ENCODE measurements at places on chromosomes 1 and 21. TPM values are rescaled to one million over a fixed set of nuclear protein-coding genes. Genes with fewer than 3 reads are reported as not detected.

- H3K27me3 ChIP-seq = no peaks in the 10 kb centered on the region
- H3K36me3 ChIP-seq = peaks cover 56% of the 10 kb centered on the region
- H3K27ac ChIP-seq = peak overlapping the region; percentile 90
- H3K4me3 ChIP-seq = no peak overlapping the region
- H3K4me1 ChIP-seq = peaks cover 3% of the 10 kb centered on the region
- peak; percentile 84 for DNase-seq
These were observed 19.4 kb downstream of the ENO1 start for GRCh38 chr1:8858888-8859706.

GRCh38 chr1:159077120-159077961, 775 bp upstream of the AIM2 start:
- H3K4me1 ChIP-seq = no peaks in the 10 kb centered on the region
- H3K36me3 ChIP-seq = no peaks in the 10 kb centered on the region
- no peak overlapping the region for H3K27ac ChIP-seq
- no peak overlapping the region for H3K4me3 ChIP-seq
- no peaks in the 10 kb centered on the region for H3K27me3 ChIP-seq

GRCh38 chr1:8284127-8284526, 33.8 kb upstream of the SLC45A1 start:
- H3K4me3 ChIP-seq = no peak overlapping the region
- H3K4me1 ChIP-seq = no peaks in the 10 kb centered on the region
- DNase-seq = no peak
- H3K27me3 ChIP-seq = no peaks in the 10 kb centered on the region
- H3K27ac ChIP-seq = no peak overlapping the region
- H3K36me3 ChIP-seq = peaks cover 5% of the 10 kb centered on the region

DNA sequence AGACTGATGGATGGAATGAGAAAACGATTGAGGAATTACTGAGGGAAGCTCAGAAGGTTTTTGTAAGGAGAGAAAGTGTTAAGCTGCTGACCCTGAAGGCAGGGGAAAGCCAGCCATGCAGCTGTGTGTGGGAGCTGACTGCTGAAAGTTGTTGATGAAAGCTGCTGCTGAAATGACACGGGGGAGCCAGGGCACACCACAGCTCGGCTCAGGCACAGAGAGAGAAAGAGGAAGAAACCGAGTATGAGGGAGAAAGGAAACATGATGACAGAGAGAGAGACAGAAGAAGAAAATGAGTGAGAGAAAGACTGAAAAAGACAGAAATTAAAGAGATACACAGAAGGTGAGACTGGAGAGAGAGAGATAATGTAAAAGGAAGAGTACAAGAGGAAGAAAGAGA, 115.5 kb downstream of the LRRC53 start:
- no peak for DNase-seq
- no peaks in the 10 kb centered on the region for H3K36me3 ChIP-seq
- no peaks in the 10 kb centered on the region for H3K27me3 ChIP-seq
- H3K4me1 ChIP-seq = no peaks in the 10 kb centered on the region
- no peak overlapping the region for H3K27ac ChIP-seq

Gene TMEM54
- 8.8 TPM for polyA plus RNA-seq

- H3K4me1 ChIP-seq = no peaks in the 10 kb centered on the region
- H3K4me3 ChIP-seq = no peak overlapping the region
- no peaks in the 10 kb centered on the region for H3K36me3 ChIP-seq
- no peak for DNase-seq
- H3K27me3 ChIP-seq = no peaks in the 10 kb centered on the region
These were observed 327.5 kb upstream of the LYPLAL1 start for GRCh38 chr1:218846181-218846580.

Gene HCN3
- polyA plus RNA-seq = 4.6 TPM

Gene MXRA8
- polyA plus RNA-seq = 9.1 TPM

GRCh38 chr1:38183096-38183495, 136.5 kb upstream of the POU3F1 start:
- peak; percentile 31 for DNase-seq
- no peaks in the 10 kb centered on the region for H3K27me3 ChIP-seq
- no peak overlapping the region for H3K4me3 ChIP-seq
- no peaks in the 10 kb centered on the region for H3K36me3 ChIP-seq

Gene ANKRD13C
- 12.3 TPM for polyA plus RNA-seq

GRCh38 chr21:26170471-26171257, at the start of gene APP:
Gene APP (minus strand): TSS chr21:26170770. CDS start chr21:26170620, 150 bp downstream.
- no peaks in the 10 kb centered on the region for H3K36me3 ChIP-seq
- DNase-seq = peak; percentile 82
- H3K27ac ChIP-seq = peak within 1 kb of the TSS; percentile 91
- H3K4me1 ChIP-seq = peaks cover 40% of the 10 kb centered on the region
- peak within 1 kb of the TSS; percentile 88 for H3K4me3 ChIP-seq

Gene NKAIN1
- polyA plus RNA-seq = 14.7 TPM

Gene NUP210L
- polyA plus RNA-seq = 0.19 TPM

DNA sequence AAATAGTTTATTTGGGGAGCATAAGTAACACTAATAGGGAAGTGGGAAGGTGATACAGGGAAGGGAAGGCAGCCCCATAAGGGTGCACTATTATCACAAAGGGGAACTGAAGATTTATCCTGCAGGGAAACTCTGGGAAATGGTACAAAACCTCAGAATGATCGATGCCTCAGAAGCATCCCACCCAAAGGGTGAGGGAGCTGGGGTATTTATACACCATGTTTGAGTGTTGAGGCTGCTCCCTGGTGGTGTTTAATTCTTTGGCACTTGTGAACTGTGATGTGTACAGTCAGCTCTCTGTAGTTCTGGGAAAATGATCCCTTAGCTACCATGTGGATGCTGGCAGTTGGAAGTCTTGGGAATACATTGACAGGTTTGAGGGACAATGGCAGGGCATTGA, 5.1 kb upstream of the TRIM62 start:
- H3K4me3 ChIP-seq = no peak overlapping the region
- DNase-seq = no peak
- H3K4me1 ChIP-seq = peaks cover 17% of the 10 kb centered on the region
- no peak overlapping the region for H3K27ac ChIP-seq
- peaks cover 4% of the 10 kb centered on the region for H3K27me3 ChIP-seq
- no peaks in the 10 kb centered on the region for H3K36me3 ChIP-seq

Gene RNU1-1
- not detected for polyA plus RNA-seq

DNA sequence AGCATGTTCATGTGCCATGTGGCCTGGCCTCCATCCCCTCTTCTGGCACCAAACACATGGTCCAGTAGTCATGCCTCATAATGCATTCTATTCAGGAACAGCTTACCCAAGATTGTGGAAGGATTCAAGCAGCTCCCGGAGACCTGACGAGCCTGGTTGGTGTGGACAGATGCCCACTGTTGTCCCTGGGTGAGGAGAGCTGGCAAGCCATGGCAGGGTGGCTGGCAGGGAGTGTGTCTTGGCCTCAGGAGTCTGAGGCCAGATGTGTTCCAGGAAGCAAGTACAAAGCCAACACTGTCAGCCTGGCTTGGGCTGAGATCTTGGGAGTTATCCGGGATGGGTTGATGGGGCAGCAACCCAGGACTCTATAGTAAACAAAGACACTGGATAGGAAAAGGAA, 7.3 kb upstream of the FABP3 start:
- no peaks in the 10 kb centered on the region for H3K36me3 ChIP-seq
- H3K4me3 ChIP-seq = no peak overlapping the region
- no peak overlapping the region for H3K27ac ChIP-seq
- no peak for DNase-seq
- H3K4me1 ChIP-seq = peaks cover 14% of the 10 kb centered on the region

- no peak overlapping the region for H3K27ac ChIP-seq
- no peaks in the 10 kb centered on the region for H3K27me3 ChIP-seq
- no peak overlapping the region for H3K4me3 ChIP-seq
- no peaks in the 10 kb centered on the region for H3K36me3 ChIP-seq
- DNase-seq = no peak
These were observed 19.2 kb upstream of the GPR161 start for GRCh38 chr1:168155910-168156309.

DNA sequence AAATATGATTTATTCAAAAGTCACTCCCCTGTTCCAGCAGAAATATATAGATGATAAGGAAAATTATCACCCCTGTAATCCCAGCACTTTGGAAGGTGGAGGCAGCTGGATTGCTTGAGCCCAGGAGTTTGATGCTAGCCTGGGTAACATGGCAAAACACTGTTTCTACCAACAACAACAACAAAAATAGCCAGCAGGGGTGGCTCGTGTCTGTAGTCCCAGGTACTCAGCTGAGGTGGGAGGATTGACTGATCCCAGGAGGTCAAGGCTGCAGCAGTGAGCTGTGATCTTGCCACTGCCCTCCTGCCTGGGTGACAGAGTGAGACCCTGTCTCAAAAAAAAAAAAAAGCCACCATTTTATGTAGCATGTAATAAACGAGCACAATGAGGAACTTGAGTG, 1546.5 kb downstream of the NCAM2 start:
- no peaks in the 10 kb centered on the region for H3K27me3 ChIP-seq
- H3K36me3 ChIP-seq = no peaks in the 10 kb centered on the region
- no peak overlapping the region for H3K27ac ChIP-seq
- H3K4me3 ChIP-seq = no peak overlapping the region
- no peaks in the 10 kb centered on the region for H3K4me1 ChIP-seq

DNA sequence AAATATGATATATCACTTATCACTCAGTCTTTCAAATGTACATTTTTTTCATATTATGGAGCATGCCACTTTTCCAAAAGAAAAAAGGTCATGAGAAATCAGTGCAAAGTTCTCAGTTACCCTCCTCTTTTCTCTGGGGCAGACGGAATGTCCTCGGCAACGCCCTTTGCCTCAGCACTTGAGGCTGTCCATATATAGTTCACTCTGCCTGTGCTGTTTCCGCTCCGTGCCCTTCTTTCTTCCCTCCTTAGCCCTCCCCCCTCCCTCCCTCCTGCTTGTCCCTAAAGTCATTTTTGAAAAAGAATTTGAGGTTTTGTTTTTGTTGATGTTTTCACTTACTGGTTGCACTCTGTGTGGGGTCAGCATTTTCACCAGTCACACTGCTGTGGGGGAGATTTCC, 5.4 kb downstream of the BARHL2 start:
- peak; percentile 61 for DNase-seq
- H3K36me3 ChIP-seq = no peaks in the 10 kb centered on the region
- H3K4me1 ChIP-seq = peaks cover 83% of the 10 kb centered on the region

Gene LRRC7
- 0.75 TPM for polyA plus RNA-seq

Gene ACOT7
- polyA plus RNA-seq = 169 TPM

DNA sequence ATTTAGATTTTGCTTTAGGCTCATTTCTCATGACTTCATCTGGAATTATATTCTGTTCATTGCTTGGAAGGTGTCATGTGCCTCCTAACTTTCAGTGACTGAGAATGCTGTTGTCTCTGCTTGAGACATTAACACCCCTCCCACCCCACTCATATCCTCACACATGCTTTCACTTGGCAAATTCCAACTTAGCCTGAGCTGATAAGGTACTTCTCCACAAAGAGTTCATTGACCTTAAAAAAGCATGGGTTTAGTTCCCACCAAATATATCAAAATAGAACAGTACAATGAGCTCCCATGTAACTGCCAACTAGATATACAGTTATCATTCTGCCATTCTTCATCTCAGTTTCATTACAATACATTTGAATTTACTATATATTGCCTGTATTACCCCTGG, 576.5 kb upstream of the ADGRL2 start:
- H3K27me3 ChIP-seq = no peaks in the 10 kb centered on the region
- H3K27ac ChIP-seq = no peak overlapping the region
- no peaks in the 10 kb centered on the region for H3K36me3 ChIP-seq
- no peak overlapping the region for H3K4me3 ChIP-seq

GRCh38 chr1:57945045-57945444, 521.2 kb upstream of the DAB1 start:
- DNase-seq = no peak
- no peaks in the 10 kb centered on the region for H3K4me1 ChIP-seq
- no peaks in the 10 kb centered on the region for H3K27me3 ChIP-seq
- H3K4me3 ChIP-seq = no peak overlapping the region
- no peak overlapping the region for H3K27ac ChIP-seq

Gene S100PBP
- 30.6 TPM for polyA plus RNA-seq

Gene DISP1
- 2.7 TPM for polyA plus RNA-seq

GRCh38 chr1:72942008-72942407, 659.7 kb upstream of the NEGR1 start:
- H3K27me3 ChIP-seq = no peaks in the 10 kb centered on the region
- no peak for DNase-seq
- H3K4me3 ChIP-seq = no peak overlapping the region
- H3K4me1 ChIP-seq = peaks cover 29% of the 10 kb centered on the region
- H3K27ac ChIP-seq = no peak overlapping the region

Gene COL11A1
- 12.3 TPM for polyA plus RNA-seq

GRCh38 chr21:35611708-35612132, 448.6 kb downstream of the SETD4 start:
- no peak overlapping the region for H3K27ac ChIP-seq
- no peak overlapping the region for H3K4me3 ChIP-seq
- H3K36me3 ChIP-seq = no peaks in the 10 kb centered on the region
- DNase-seq = no peak
- H3K4me1 ChIP-seq = no peaks in the 10 kb centered on the region
- no peaks in the 10 kb centered on the region for H3K27me3 ChIP-seq

Gene MORC3
- 9.1 TPM for polyA plus RNA-seq

Gene KIAA0040
- polyA plus RNA-seq = 7.3 TPM

- no peaks in the 10 kb centered on the region for H3K36me3 ChIP-seq
- H3K4me3 ChIP-seq = no peak overlapping the region
- DNase-seq = no peak
- H3K27ac ChIP-seq = no peak overlapping the region
These were observed 79.1 kb downstream of the CACNA1E start for GRCh38 chr1:181562395-181562794.

GRCh38 chr1:147847831-147848230, 54.8 kb upstream of the GJA8 start:
- no peak overlapping the region for H3K27ac ChIP-seq
- peaks cover 9% of the 10 kb centered on the region for H3K4me1 ChIP-seq
- H3K36me3 ChIP-seq = no peaks in the 10 kb centered on the region
- no peaks in the 10 kb centered on the region for H3K27me3 ChIP-seq
- no peak for DNase-seq

Gene SMPDL3B
- 39.5 TPM for polyA plus RNA-seq

GRCh38 chr1:109892561-109893368, 17.9 kb upstream of the CSF1 start:
- no peak for DNase-seq
- no peak overlapping the region for H3K4me3 ChIP-seq
- H3K36me3 ChIP-seq = no peaks in the 10 kb centered on the region
- no peaks in the 10 kb centered on the region for H3K27me3 ChIP-seq
- H3K27ac ChIP-seq = no peak overlapping the region

Gene KLHL21
- polyA plus RNA-seq = 7.3 TPM

Gene ATAD3C
- polyA plus RNA-seq = 1.3 TPM

Gene LIN28A
- 648 TPM for polyA plus RNA-seq

GRCh38 chr1:77831566-77831965, 52.1 kb downstream of the MIGA1 start:
- H3K27me3 ChIP-seq = no peaks in the 10 kb centered on the region
- no peaks in the 10 kb centered on the region for H3K36me3 ChIP-seq
- no peak for DNase-seq
- no peak overlapping the region for H3K27ac ChIP-seq

- no peak overlapping the region for H3K27ac ChIP-seq
- no peaks in the 10 kb centered on the region for H3K4me1 ChIP-seq
- no peaks in the 10 kb centered on the region for H3K27me3 ChIP-seq
These were observed 819.9 kb downstream of the BRINP3 start for GRCh38 chr1:189657715-189658114.

Gene RIPPLY3
- polyA plus RNA-seq = 3.1 TPM

GRCh38 chr1:28902738-28903137, 11.6 kb upstream of the EPB41 start:
- no peaks in the 10 kb centered on the region for H3K36me3 ChIP-seq
- no peaks in the 10 kb centered on the region for H3K27me3 ChIP-seq
- no peaks in the 10 kb centered on the region for H3K4me1 ChIP-seq
